Lung (tissue), 17 donors: ENCODE measurements at places on chromosomes 6 and 20. TPM values are rescaled to one million over a fixed set of nuclear protein-coding genes. Genes with fewer than 3 reads are reported as not detected.

The ZFP57 gene
- total RNA-seq: 0.14 TPM

GRCh38 chr20:62524505-62524911 is 48.7 kb upstream of the GATA5 start:
- DNase-seq: peak; percentile 95

DNA sequence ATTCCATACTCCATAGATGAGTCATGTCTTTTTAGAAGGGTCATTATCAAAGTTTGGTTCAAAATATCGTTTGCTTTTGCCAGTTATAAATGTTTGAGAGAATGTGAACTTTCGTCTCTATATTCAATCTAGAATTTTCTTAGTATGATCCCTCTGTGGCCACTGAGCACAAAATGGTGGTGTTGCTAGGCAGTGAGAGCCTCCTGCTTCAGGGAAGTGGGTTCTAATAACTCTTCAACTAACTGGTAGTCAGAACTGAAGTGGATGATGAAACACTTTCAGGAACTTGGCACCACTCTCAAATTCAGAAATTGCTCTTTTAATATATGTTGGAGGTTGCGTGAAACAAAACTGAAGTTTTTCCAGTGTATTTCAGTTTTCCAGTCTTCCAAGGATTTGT is 125.0 kb upstream of the DOK5 start:
- DNase-seq: no peak

DNA sequence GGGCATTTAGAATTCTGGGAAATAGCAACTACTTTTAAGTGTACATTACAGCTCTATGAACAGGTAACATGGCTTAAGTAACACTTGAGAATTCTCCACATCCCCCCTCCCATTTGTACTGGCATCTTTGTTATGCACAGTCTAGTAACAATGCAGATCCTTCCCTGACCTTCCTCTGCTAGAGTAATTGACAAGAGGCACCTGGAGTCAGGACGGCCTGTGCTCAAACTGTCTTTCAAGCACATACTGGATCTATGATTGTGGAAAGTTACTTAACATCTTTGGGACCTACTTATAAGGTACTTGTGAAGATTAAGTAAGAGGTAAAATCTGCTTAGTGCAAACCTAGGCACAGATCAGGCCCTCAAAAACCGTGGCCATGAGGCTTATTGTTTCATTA is 21.9 kb upstream of the GSTA3 start:
- no peak for DNase-seq

GRCh38 chr6:166786704-166787293 is 159.7 kb upstream of the RPS6KA2 start:
- DNase-seq: no peak
